Posterior vena cava (tissue), 2 donors: ENCODE measurements at places on chromosomes 1 and 21.

- no peak for DNase-seq
These were observed 226.6 kb downstream of the RERE start for GRCh38 chr1:8590721-8591351.

GRCh38 chr1:162697140-162697895 lies 65.1 kb downstream of the DDR2 start:
- DNase-seq = no peak

DNA sequence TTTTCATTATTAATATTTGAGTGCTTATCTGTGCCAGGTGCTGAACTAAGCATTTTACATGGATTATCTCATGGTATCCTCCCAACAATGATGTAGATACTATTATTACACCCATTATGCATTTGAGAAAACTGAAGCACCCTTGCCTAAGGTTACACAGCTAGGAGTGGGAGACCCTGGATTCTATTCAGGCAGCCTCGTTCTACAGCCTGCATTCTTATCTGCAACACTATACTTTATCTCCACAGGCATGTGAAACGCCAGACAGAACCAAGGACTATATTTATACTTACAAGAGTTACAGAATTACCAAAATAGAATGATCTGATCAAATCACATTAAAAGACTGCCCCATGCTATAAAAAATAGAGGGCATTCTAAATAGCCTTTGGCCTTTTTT lies 22.4 kb downstream of the LPAR3 start:
- DNase-seq = no peak

- no peak for DNase-seq
These were observed 29.8 kb downstream of the SLC30A1 start for GRCh38 chr1:211549092-211549711.

DNA sequence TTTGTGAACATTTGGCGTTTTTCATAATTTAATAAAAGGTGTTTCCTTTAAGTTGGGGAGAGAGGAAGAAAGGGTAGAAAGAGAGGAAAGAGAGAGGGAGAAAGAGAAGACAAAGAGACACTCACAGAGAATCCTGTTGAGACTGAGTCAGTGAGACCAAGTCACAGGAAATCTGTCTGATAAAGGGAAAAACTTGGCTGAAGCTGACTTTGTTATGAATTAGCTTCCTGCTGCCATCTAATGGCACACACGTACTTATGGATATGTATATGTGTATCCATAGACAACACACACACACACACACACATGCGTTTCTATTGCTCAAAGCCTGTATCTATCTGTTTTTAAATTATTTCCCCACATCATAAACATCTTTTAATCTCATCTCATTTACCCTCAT lies 42.5 kb upstream of the DISC1 start:
- DNase-seq = no peak
